Stimulated activated CD4-positive, alpha-beta T cell treated with anti-CD3 and anti-CD28 coated beads, Interleukin-15, amount 100 ng/mL, for 1 hour (primary cell): ENCODE measurements at places on chromosomes 11 and 22.

- no peak for DNase-seq
These were observed 2.7 kb upstream of the SCUBE1 start for GRCh38 chr22:43345761-43346301.

- DNase-seq: no peak
These were observed 19.8 kb downstream of the LRP4 start for GRCh38 chr11:46898396-46899095.

- no peak for DNase-seq
These were observed 58.1 kb upstream of the PGR start for GRCh38 chr11:101187748-101188147.

GRCh38 chr11:66324664-66325063 lies 7.8 kb upstream of the CD248 start:
- no peak for DNase-seq

- peak; percentile 23 for DNase-seq
These were observed 34.2 kb upstream of the PRR5 start for GRCh38 chr22:44667829-44668189.

DNA sequence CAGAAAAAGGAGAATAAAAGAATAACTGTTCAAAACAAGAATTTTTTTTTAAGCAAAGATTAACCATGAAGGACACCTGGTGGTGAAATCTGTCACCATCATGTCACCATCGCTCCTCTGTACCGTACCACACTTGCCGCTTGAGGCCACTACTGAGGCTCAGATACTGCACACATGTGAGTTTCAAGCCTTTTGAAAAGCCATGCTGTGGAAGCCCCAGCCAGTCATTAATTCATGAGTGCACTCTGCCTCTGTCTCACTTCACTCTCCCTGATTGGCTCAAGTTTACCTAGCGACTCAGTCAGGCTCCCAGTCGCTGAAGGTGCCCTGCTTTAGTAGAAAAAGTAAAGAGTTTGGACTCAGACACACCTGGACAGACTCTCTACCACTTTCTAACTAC lies 6.6 kb upstream of the MS4A12 start:
- DNase-seq: no peak

DNA sequence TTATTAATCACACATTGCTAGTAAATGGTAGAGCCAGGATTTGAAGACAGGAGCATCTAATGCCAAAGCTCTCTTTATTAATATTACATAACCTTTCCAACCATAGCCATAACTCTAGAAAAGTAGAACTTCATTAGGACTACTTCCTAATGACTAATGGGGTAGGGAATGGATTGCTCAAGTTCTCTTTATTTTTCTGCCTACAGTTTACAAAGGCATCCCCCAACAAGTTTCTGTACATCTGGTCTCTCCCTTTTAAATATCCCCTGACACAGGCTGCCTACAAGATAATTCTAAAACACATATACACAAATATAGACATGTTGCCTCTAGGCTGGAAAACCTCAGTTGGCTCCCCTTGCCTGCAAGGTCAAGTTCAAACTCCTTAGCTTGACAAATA lies 534.9 kb downstream of the SOX6 start:
- no peak for DNase-seq

GRCh38 chr11:64040684-64041322 lies 5.1 kb downstream of the FLRT1 start:
- no peak for DNase-seq

- no peak for DNase-seq
These were observed 16.0 kb upstream of the CCDC81 start for GRCh38 chr11:86358720-86359119.

- DNase-seq: no peak
These were observed 66.7 kb upstream of the LINC01488 start for GRCh38 chr11:69414773-69415187.

GRCh38 chr11:125272821-125273220 lies 108.3 kb downstream of the PKNOX2 start:
- DNase-seq: no peak

GRCh38 chr11:30314625-30315024 lies 8.3 kb upstream of the ARL14EP start:
- DNase-seq: no peak

DNA sequence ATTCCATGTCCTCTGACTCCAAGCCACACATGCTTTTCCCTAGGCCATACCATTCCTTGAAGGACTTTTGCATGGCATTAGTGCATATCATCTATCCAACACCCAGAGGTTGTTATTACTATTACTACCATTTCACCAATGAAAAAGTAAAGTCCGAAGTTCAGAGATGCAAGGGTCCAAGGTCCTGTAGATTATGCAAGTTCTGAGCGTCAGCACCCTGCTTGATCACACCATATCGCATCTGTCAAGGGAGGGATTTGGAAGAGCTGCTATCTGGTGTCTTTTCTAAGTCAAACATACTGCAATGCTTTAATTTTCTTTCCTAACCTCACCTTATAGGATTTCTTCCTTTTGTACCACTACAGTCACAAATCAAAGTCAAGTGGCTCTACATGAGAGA lies 214.7 kb upstream of the CADM1 start:
- DNase-seq: no peak

DNA sequence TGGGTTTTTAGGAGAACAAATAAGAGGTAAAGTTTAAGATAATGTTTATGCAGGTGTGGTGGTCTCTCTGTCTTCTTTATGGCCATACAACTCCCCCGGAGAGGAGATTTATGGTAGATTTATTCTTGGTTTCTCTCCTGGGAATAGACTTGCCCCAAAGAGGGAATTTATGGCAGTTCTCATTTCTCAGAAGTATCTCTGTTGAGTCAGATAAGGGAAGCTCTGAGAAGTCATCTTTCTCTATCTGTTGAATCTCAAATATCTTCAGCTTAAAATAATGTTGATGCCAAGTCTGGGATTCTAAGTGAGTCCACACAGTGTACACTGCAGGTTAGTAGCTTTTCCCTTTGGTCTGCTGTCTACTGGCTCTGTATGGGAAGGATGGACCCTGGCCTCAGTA lies 276.4 kb upstream of the PLET1 start:
- DNase-seq: no peak

DNA sequence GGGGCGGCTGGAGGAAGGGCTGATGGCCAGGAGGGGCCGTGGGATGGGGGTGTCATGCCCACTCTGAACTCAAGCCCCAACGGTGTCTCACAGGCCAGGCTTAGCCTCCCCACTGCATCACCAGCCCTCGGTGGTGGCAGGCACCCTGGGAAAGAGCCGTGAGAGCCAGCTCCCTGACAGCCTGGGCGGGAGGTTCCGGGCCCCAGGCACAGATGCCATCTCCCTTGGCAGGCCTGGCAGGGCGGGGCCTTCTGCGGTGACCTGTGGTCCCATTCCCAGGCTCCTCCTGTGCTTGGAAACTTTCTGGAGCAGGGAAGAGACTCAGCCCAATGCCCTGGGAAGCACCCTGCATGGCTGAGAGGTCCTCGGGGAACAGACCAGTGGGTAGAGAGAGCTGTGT lies 4.8 kb downstream of the PHLDA2 start:
- no peak for DNase-seq

DNA sequence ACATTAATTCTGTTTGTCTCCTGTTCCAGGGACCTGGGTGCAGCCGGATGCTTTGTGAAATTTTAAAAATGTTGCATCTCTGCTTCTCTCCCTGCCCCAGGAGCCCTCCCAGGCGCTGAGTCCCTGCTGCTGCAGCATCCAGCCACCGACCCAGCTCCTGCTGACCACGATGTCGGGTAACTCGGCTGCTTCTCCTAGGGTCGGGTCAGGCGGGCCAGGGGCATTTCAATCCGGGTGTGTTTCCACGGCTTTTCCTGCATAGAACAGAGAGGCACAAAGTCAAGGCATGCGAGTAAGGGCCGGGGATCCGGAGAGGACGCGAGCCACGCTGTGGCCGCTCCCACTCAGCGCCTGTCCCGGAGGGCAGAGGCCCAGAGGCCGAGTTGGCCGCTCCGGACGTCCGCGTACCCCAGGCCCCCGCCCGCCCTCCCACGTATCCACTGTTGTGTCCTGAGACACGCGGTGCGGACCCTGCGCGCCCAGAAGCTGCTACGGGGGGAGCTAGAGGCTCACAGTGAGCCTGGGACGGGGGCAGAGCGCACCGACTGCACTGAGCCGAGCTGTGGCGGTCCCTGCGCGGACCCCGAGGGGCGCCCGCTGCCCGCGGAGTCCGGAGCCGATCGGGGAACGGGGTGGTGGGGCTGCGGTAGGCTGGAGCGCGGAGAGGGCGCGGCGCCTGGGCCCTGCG lies at the start of gene POU2AF3:
POU2AF3 (plus strand) TSS at position 134 of the 688 bp plus-strand sequence; CDS start at position 170, 36 bp downstream.
- no peak for DNase-seq

GRCh38 chr11:114244726-114245394 lies 51.3 kb upstream of the NNMT start:
- DNase-seq: no peak

GRCh38 chr22:32144496-32145274 lies 14.4 kb downstream of the C22orf42 start:
- DNase-seq: no peak

DNA sequence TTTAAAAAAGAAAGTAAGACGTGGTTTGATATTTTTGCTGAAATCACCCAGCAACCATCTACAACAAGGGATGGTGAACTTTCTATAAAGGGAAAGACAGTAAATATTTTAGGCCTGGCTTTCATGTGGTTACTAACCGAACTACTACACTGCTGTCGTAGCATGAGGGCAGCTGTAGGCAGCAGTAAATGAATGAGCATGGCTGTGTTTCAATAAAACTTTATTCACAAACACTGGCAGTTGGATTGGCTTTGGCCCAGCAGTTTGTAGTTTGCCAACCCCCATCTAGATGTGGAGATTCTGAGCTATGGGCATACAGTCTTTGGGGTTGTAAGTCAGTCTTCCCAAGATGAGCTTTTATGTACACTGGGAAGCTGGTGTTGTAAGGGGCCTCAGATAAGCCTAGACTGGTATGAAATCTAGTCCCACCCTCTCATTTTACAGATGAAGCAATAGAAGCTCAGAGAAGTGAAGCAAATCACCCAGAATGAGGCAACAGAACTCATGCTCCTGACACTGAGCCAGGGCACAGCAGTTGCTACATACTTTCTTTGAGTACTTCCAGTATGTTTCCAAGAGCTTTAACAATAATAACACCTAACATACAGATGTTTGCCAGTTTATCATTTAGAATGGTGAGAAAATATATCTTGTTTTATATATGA lies 204.4 kb downstream of the ADAMTS15 start:
- no peak for DNase-seq

GRCh38 chr11:117152066-117152465 lies 8.0 kb downstream of the PAFAH1B2 start:
- no peak for DNase-seq

- no peak for DNase-seq
These were observed 34.8 kb upstream of the MYOD1 start for GRCh38 chr11:17684550-17684949.

- DNase-seq: no peak
These were observed 3.6 kb upstream of the MB start for GRCh38 chr22:35620624-35621251.

DNA sequence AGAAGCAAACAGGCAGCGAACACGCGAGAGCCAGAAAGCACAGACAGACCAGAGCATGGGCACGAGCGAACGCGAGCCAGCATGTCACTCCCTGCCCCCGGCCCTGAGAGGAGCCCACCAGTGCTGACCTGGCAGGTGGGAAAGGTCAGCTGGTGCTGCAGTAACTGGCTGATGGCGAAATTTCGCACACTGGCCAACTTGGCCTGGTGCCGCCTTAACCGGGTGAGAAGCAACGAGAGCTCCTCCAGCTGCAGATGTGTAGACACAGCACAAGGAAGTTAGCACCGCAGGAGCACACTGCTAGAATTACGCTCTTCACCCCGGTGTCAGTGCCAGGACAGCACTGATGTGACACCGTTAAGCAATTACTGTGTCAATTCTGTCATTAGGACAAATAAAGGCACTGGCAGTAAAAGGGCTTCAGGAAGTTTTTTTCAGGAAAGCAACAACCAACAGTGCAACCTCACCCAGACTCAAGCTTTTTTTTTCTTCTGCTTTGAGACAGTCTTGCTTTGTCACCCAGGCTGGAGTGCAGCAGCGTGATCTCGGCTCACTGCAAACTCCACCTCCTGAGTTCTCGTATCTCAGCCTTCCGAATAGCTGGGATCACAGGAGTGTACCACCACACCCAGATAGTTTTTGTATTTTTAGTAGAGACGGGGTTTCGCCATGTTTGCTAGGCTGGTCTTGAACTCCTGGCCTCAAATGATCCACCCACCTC lies 76.8 kb downstream of the C11orf58 start:
- DNase-seq: no peak

DNA sequence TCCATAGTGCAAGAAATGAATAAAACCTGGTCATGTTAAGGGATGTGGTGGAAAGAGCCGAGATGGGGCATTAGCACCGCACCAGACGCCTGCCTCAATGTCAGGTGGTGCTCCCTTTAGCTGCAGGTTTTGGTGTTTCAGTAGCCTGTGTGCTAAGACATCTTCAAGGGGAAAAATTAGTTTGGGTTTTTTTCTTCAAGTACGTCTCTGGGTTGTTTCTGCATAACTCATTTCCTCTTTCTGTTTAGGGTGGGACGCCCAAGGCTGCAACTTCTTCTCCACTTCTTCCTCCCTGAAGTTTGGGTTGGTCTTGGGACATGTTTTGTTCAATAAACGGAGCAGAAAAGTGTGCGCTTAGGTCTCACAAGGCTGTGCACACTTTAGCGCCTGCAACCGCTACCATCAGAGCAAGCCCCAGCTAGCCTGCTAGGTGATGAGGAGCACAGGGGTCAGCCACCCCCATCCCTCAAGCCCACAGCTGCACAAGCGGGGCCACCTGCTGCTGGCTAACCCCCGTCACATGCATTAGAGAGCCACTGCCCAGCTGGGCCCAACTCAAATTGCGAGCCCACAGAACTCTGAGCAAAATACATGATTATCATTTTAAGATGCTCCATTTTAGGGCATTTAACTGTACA lies 1495.7 kb downstream of the TBC1D22A start:
- DNase-seq: no peak

DNA sequence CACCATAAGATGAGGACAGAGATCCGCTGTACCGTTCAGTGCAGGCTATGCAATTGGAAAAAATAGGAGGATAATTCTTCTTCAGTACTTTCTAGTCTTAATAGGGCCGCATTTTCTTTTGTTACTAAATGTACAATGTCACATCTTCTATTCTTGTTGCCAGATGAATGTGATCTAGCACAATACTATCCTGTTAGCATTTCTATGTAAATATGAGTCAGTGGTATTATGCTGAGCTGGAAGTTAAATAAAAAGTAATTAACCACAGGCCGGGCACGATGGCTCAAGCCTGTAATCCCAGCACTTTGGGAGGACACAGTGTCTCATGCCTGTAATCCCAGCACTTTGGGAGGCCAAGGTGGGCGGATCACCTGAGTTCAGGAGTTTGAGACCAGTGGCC lies 24.4 kb upstream of the BIRC3 start:
- no peak for DNase-seq

GRCh38 chr11:128330203-128330602 lies 257.2 kb downstream of the ETS1 start:
- no peak for DNase-seq

- DNase-seq: no peak
These were observed 102.7 kb downstream of the NECTIN1 start for GRCh38 chr11:119626197-119626841.

GRCh38 chr22:31776231-31776630 lies 22.4 kb downstream of the DEPDC5 start:
- DNase-seq: no peak

- DNase-seq: no peak
These were observed 109.3 kb downstream of the MN1 start for GRCh38 chr22:27692243-27692642.
